ENCODE measurements at places on chromosomes 3 and 15.

- no peak for DNase-seq
Measured at GRCh38 chr3:175606650-175607318, 747.6 kb downstream of the NAALADL2 start.

DNA sequence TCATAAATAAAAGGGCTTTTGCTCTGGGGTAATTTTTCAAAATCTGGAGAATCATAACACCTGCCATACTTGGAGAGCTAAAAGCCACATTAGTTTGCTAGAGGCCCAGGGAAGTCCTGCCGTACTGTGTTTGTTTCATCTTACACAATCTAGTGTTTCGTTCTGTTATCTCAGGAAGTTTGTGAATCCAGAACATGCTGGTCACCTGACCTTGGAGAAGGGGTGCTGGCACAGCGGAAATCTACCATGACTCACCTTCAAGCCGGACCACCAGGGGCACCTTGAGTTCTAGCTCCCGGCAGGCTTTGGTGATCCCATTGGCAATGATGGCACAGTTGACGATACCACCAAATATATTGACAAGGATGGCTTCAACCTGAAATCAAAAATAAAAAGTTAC is 253.9 kb downstream of the SUCLG2 start:
- DNase-seq: no peak

- no peak for DNase-seq
Measured at GRCh38 chr3:134419214-134419959, 45.1 kb upstream of the AMOTL2 start.

- no peak for DNase-seq
Measured at GRCh38 chr15:94909510-94909909, 678.1 kb downstream of the MCTP2 start.

DNA sequence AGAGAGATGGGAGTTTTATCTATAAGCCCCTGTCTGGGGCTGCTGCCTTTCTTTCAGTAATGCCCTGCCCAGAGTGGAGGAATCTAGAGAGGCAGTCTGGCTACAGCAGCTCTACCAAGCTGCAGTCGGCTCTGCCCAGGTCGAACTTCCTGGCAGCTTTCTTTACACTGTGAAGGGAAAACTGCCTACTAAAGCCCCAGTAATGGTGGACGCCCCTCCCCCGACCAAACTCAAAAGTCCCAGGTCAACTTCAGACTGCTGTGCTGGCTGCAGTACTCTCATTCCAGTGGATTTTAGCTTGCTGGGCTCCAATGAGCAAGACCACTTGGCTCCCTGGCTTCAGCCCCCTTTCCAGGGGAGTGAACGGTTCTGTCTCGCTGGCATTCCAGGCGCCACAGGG is 65.9 kb upstream of the RARB start:
- no peak for DNase-seq

DNA sequence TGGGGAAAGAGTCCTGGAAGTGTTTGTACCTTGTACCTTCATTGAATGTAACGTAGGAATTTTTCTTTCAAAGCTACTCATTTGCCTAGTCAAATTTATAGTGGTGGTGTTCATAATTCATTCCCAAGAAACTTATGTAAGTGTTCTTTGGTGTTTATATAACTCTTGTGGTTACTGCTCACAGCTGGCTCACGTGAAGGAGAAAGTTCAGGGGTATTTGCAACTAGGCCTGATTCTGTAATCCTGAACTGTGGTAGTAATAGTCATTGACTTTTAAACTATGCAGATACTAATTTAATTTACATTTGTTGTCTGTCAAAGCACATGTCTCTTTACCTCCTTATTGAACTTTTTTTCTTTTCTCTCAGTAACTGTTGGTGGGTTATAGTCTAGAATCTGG is 50.5 kb upstream of the TEX264 start:
- DNase-seq: no peak

- DNase-seq: no peak
Measured at GRCh38 chr3:25365636-25366035, 62.4 kb upstream of the RARB start.

- DNase-seq: no peak
Measured at GRCh38 chr3:52795298-52795900, 803 bp downstream of the ITIH3 start.

- DNase-seq: peak; percentile 51
Measured at GRCh38 chr15:90097475-90097874, 4.8 kb downstream of the IDH2 start.

- no peak for DNase-seq
Measured at GRCh38 chr3:104825116-104825515, 541.6 kb upstream of the ALCAM start.

- no peak for DNase-seq
Measured at GRCh38 chr3:172096881-172097420, 57.6 kb downstream of the FNDC3B start.

GRCh38 chr3:46904303-46905212 is 27.0 kb downstream of the PTH1R start:
- DNase-seq: no peak

DNA sequence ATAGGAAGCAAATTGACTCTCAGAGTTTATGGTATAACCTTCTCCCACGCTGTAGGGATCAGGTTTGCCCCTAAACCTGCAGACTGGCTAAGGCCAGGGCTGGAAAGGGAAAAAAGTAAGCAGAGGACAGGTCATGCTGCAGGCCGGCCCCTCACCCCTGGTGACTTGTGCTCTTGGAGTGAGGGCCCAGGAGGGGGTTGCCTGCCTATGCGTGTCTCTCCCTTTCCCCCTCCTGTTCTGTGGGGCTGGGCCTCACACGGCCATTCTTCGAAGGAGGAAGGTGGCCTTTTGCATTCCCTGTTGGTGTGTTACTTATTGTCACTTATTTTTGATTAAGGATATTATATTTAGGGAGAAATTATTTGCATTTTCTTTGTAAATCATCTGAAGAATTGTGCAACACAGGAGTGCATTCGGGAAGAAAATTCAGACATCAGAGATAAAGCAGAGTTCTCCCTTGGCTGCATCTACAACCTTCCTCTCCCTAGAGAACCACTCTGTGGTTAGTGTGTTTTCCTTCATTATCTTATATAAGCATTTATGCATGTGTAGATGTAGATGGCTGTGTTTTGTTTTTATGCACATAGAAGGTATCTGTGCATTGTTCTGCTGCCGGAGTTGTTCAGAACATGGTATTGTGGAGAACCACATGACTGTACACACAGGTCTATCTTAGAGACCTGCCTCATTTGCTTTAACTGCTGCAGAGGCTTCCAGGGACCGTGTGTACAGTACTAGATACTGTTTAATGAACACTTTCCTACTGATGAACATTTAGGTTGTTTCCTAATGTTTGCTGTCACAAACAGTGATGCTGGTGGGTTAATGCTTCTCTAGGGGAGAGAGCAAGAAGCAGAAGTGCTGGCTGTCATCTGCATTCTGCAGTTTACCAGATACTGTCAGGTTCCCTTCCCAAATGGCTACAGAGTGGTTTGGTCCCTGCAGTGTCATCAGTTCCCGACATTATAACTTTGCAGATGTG is 133.5 kb downstream of the APBA2 start:
- DNase-seq: no peak

- DNase-seq: no peak
Measured at GRCh38 chr3:15107075-15107947, 8.4 kb upstream of the RBSN start.

- DNase-seq: no peak
Measured at GRCh38 chr15:61122647-61123375, 106.3 kb downstream of the RORA start.

GRCh38 chr3:64079369-64080150 is 56.3 kb upstream of the PSMD6 start:
- DNase-seq: no peak

DNA sequence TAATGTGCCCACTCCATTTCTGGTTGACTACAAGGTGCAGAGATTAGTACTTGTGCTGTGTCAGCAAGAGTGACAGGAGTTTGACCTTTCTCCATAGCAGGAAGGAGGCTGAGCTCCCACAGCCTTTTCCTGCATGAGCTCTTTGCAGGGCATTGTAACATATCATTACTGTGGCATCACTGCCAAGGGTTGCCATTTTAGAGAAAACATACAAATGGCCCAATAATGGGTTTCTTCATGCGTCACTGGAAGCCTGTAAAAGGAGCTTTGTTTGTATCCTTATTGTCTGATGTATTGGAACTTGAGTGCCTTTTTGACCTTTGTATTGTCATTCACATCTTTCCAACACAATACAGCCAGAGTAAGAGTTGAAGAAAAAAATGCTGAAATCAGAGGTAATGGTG is 323.0 kb upstream of the CDIN1 start:
- no peak for DNase-seq

DNA sequence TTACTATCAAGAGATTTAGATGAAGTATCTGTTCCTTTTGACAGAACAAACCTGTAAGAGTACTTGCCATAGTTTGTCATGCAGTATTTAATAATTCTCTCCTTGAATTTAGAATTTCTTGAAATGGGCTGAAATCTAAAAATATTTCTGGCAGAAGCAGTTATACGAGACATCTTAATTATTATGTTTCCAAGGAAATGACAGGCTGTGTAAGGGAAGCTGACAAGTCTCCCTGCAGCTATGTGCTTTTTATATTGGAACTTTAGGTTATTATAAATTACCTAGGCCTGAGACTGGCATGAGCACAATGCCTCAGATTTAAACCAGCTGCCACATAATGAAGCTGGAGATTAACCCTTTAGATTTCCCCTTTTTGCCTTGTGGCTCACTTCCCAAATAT is 365.0 kb upstream of the EPHA6 start:
- no peak for DNase-seq

GRCh38 chr15:94526071-94526689 is 294.8 kb downstream of the MCTP2 start:
- no peak for DNase-seq

GRCh38 chr3:134682196-134682880 is 31.5 kb upstream of the KY start:
- DNase-seq: no peak

DNA sequence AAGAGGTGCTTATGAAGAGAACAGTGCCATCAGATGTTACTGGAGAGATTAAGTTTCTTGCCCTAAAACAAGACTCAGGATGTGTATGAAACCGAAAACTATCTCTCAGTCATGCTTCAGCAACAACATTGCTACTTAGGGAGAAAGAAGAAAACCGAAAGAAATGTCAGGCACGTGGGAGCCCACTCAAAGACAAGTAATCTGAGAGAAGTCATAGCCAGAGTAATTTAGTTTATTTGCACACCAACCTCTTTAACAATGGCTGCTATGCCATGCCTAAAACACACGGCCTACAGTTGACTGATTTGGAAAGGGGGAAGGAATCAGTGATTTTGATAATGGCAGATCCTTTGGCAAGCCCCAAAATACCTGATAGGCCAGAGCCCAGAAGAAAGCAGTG is 162.9 kb downstream of the TIGIT start:
- DNase-seq: no peak

- no peak for DNase-seq
Measured at GRCh38 chr3:8768364-8769087, 887 bp downstream of the OXTR start.

DNA sequence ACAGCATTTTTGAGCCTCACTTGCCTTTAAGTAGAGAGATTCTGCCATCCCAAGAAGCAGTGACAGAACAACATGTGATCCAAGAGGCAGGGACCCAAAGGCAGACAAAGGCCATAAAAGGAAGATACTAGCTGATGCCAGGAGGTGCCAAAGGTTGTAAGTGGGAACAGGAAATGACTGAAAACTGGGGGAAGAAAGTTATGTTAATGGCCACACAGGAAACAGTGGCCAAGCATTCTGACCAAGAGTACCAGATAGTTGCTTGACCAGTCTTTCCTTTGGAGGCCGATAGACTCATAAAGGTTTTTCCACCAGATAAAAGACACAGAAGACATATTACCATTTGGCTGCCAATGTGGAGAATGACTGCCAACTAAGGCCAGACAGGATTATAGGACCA is 274.5 kb upstream of the PEX5L start:
- DNase-seq: no peak

GRCh38 chr15:101167411-101167752 is 84.5 kb downstream of the CHSY1 start:
- DNase-seq: no peak

DNA sequence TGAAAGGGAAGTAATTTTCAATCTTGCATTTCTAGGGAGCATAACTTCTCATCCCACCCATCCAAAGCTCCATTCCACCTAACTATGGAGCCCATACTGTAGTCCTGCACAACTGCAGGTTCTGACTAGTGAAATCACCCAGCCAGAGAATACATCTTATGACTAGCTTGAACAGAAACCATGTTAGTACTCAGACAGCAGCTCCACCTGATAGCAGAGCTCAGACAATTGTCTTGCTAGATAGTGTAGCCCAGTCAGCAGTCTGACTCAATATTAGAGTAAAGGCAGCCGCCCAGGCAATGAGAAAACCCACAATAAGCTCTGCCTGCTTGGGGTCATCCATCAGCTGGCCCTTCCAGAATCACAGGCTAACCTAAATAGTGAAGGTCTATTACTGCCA is 544.7 kb upstream of the GBE1 start:
- DNase-seq: no peak

DNA sequence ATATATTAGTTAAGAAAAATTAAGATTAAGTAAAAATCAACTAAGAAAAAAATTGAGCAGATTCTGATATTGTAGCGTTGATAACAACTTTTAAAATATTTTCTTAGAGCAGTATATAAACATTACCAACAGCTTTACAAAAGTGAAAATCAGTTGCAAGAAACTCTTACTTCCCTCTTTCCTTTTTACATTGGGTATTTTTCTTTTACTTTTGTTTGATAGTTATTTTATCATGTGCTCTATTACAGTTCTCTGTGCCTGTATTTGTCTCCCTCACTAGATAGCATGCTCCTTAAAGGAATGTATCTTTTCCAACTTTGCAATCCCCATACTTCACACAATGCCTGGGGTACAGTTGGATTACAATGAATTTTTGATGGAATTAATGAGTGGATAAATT is 87.5 kb upstream of the P3H2 start:
- no peak for DNase-seq

GRCh38 chr3:50302095-50303012 is 1.0 kb downstream of the HYAL1 start:
- no peak for DNase-seq

DNA sequence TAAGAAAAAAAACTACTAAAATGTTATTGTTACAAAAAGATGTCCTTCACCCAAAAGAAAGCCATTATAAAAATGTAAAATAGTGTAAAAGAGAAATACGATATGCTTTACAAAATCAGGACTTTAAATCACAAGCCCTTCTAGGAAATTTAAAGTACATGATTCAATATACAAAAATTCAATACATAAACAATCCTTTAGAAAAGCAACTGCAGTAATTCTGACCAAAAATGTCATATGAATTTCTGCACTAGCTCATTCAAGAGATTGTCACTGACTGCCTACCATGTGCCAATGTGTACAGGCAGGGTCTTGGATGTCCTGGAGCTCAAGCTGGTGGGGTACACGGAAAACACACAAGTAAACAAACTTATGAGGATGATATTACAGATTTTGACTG is 2.5 kb downstream of the MORC1 start:
- no peak for DNase-seq

GRCh38 chr15:52787549-52788098 is 2.5 kb downstream of the ONECUT1 start:
- DNase-seq: no peak

GRCh38 chr15:46703871-46704637 is 1013.3 kb upstream of the SEMA6D start:
- DNase-seq: no peak

GRCh38 chr15:100495861-100496260 is 32.9 kb downstream of the CERS3 start:
- no peak for DNase-seq

GRCh38 chr3:160806686-160807085 is 50.7 kb downstream of the PPM1L start:
- DNase-seq: no peak

Measured in activated T-cell treated with anti-CD3 and anti-CD28 coated beads for 4 hours (primary cell).